H4 (cell line): ENCODE measurements at places on chromosomes 3 and 15. TPM values are rescaled to one million over a fixed set of nuclear protein-coding genes. Genes with fewer than 3 reads are reported as not detected.

Gene PODXL2
- 13.0 and 15.8 TPM in 2 replicates for total RNA-seq

Gene DPPA2
- not detected in 2 replicates for total RNA-seq

Gene PLA2G4E
- not detected in 2 replicates for total RNA-seq

- no peak for DNase-seq
Measured at GRCh38 chr3:120823156-120823555, 80.6 kb downstream of the GTF2E1 start.

- DNase-seq = no peak
Measured at GRCh38 chr3:70621451-70621850, 309.0 kb upstream of the MDFIC2 start.

DNA sequence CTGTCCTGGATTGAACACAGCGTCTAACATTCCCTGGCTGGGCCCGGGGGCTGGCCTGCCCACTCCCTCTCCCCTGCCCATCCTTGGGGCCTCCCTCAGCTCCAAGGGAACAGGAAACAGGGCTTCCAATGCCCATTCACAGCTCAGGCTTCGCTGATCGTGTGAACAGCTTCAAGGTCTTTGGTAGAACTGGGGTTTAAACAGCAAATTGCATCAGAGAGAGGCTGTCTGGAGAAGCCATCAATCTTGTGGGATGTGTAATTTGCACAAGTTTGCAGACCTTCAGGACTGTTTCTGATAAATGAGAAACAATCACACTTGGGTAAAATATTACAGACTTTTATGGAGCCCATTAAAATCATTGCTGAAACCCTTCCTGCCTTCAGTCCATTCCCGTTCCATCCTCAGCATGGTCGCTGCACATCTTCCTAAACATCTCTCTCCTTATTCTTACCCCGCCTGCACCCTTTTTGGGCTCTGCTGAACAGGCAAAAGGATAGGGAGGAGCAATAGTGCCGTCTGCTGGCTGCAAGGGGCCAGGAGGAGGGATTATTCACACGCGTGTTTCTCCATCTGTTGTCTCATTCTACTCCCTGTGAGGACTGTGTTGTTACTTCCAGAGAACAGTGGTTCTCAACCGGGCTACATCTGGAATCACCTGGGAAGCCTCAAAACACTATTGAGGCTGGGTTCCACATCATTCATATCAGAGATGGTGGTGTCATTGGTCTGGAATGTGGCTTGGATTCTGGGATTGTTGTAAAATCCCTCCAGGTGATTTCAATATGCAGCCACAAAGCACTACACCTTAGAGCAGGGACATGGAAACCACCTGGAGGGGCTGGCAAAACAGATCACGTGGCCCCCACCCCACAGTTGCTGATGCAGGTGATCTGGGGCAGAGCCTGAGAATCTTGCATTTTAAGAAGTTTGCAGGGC is 116.3 kb downstream of the CLSTN2 start:
- DNase-seq = peak; percentile 19

- no peak for DNase-seq
Measured at GRCh38 chr3:133934996-133935842, 39.5 kb upstream of the RAB6B start.

GRCh38 chr3:151321526-151321925 is 4.9 kb upstream of the GPR87 start:
- DNase-seq = no peak

GRCh38 chr3:110743202-110743601 is 328.4 kb upstream of the NECTIN3 start:
- no peak for DNase-seq

DNA sequence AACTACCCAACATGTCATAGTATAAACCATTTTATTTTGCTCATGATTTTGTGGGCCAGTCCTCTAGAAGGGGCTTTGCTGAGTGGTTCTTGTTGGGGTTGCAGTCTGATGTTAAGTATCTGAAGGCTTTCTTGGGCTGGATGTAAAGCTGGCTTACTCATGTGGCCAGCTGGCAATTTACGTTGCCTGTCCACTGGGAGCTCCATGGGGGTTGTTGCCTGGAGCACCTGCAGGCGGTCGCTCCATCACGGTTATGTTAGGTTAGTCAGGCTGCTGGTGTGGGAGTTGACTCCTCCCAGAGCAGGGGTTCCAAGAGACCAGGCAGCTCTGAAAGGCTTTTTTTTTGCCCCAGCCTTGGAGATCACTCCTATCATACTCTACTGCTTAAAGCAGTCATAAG is 98.1 kb downstream of the NR1D2 start:
- DNase-seq = no peak

GRCh38 chr15:50168783-50169411 is 13.1 kb upstream of the SLC27A2 start:
- DNase-seq = peak; percentile 10

DNA sequence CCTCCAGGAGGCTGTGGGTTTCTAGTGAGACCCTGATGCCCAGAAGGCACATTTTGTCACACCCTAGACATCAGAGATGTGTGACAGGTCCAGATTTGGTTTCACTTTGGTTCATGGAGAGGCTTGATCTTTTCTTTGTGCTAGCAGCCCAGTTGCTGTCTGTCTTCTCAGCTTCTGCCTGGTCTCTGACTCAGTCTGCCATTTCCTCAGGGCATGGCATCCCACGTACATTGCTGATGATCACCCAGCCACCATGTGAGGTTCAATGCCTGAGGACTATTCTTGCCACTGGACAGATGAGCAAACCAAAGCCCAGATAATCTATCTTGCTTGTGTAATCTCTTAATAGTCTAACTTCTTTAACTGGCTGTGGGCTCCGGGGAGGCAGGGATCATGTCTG is 144.9 kb upstream of the MRPS22 start:
- no peak for DNase-seq

DNA sequence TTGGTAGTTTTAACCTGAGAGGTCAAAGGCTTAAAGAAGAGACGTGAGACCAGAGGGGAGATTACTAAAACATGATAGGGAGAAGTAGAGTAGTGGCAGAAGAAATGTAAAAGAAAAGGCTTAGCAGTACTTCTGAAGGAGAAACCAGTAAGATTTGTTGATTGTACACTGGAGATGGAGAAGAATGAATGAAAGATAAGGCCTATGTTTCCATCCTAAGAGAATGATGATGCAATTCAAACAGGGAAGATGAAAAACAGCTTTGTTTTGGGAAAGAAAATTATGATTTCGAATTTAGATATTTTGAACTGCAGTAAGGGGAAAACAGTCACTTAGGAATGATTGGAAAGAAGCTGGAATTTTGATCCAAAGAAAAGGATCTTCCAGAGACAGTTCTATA is 97.4 kb upstream of the PLXND1 start:
- DNase-seq = no peak

DNA sequence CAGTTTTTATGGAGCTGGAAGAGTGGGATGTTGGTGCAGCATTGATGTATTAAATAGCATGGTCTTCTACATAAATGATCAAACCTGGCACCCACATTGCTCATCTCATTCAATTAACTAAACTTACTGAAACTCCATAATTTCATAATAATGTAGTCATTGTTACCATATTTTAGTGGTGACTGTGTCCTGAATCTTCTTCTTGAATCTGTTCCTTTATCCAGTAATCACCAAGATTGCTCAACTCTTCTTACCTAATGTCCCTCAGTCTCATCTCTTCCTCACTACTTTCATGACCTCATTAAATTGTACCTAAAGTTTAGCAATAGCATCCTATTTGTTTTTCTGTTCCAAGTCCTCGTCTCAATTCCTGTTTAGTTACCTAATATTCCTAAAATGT is 69.8 kb downstream of the FGF7 start:
- DNase-seq = no peak

- DNase-seq = peak; percentile 34
Measured at GRCh38 chr3:168213920-168214319, 118.2 kb upstream of the GOLIM4 start.

DNA sequence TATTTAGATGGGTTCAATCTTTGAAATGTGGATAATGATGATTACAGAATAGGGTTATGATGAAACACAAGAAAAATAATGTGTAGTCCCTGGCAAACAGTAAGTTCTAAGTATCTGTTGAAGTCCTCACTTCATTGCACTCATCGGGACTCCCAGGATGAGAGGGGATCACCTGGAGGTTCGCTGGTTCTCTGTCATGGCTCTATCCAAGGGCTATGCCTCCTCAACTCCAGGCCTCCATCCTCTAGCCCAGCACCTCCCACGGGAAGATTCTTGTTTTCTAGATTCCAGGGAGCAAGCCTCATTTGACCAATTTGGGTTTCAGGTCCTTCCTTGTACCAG is 45.5 kb downstream of the ANP32A start:
- DNase-seq = no peak

DNA sequence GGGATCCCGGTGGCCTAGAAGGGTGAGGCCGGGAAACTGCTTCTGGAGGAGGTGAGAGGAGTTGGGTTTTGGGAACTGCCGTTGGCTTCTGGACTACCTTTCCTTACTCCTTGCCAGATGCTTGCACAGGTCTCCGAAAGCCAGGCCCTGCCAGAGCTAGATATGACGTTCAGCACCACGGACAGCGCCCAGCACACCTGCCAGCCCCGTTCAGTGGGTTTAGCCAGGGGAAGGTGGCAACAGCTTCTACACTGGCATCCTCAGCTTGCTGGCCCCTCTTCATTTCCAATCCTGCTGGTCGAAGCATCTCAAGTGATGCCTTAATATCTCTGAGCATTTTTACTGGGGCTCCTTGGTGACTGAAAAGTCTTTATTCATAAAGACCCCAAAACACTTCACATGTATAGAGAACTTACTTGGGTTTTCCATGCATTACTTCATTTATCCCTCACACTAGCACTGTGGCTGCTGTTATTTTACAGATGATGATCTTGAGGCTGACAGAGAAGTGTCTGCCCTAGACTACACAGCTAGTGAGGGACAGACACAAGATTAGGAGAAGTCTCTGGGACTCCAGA is 21.9 kb downstream of the HCN4 start:
- DNase-seq = peak; percentile 32

DNA sequence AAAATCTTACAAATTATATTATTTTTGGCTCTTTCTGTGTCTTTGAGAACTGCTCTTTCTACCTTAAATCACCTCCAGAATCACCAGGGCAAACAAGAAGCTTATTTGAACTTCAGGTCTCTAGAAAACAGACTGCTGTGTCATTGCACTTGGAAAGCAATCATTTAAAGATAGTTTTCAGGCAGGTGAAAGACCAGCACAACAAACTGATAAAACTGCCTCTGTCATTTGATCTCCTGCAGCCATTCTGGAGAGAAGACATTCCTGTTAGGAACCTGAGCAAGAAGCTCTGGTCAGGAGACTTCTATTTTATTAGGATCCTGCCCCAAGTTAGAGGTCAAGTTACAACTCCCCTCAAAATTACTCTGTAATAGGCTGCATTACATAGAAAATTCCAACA is 50.7 kb upstream of the AP4E1 start:
- DNase-seq = no peak

- DNase-seq = peak; percentile 19
Measured at GRCh38 chr3:190345878-190346277, 23.6 kb upstream of the CLDN1 start.

DNA sequence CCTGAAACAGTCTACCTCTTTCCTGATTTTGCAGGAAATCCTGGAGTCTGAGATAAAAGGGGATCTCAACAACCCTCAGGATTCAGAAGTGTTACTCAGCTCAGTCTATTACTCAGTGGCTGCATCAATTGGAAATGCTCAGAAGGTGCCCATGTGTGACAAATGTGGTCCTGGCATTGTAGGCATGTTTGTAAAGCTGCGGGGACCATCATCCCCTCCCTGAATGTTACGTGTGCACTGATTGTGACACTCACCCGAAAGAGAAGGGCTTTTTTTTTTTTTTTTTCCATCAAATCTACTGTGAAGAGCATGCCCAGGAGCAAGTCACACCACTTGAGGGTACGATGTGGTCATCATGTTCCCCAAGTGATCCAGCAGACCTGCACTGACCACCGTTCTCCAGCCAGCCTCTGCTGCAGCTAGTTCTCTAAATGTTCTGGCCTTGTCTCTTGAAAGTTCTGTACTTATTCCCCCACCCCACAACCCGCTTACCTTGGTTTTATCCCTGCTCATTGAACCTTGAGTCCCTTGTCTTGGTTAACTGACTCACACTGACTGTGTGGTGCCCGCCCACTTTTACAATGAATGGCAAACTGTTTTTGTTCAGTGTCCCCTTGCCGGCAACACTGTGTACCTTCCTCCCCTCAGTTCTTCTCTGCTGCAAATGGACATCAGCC is 19.8 kb downstream of the ST3GAL6 start:
- no peak for DNase-seq

GRCh38 chr15:48645558-48646330 is at the start of gene FBN1:
FBN1 (minus strand) TSS chr15:48645709; CDS start chr15:48644769, 940 bp downstream.
- DNase-seq = peak; percentile 40

- no peak for DNase-seq
Measured at GRCh38 chr15:82788496-82788895, 17.4 kb downstream of the FSD2 start.

DNA sequence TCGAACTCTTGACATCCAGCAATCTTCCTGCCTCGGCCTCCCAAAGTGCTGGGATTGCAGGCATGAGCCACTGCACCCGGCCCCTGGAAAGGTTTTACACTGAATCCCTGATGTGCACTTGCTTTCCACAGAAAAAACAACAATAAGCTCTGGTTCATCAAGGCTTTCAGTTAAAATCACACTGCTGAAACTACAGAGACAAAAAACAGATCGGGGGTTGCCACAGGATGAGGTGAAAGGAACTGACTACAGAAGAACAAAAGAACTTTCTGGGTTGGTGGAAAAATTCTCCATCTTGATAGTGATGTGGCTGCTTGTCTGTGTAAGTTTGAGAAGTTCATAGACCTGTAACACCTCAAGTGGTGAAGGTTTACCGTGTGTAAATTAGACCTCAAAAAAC is 2.9 kb downstream of the RAB43 start:
- DNase-seq = no peak

DNA sequence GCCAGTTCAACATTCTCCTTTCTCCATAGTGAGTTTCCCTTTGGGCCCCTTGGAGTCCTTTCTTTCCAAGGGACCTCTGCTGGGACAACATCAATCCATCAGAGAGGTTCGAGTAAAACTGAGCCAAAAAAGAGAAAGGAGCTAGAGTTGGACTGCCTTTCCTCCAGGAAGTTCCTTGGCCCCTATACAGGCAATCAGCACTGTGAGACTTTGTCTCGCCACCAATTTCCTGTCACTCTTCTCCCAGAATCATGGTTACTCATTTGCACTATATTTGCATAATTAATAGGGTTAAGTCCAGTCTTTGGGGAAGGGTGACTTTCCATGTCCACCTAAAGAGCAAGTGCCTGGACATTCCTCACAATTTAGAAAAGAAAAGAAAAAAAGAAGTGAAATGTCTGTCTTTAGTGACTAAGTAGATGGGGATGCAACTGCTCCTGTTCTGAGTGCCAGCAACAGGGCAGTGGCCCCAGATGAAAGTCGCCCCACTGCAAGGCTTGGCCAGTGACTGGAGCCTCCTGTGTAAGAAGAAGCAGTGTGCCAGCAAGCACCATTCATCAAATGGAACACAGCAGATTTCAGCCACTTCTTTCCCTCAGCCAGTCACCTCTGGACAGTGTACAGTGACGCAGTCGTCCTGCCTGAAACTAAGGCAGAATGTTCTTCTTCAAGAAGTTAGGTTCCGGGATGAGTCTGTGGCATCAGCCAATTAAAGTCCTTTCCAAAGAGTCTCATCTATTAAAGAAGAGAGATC is 91.6 kb downstream of the FSIP1 start:
- no peak for DNase-seq
